ENCODE measurements at places on chromosomes 2 and 18. TPM values are rescaled to one million over a fixed set of nuclear protein-coding genes. Genes with fewer than 3 reads are reported as not detected.

GRCh38 chr2:122263746-122264145, 508.3 kb downstream of the TSN start:
- no peak for DNase-seq

DNA sequence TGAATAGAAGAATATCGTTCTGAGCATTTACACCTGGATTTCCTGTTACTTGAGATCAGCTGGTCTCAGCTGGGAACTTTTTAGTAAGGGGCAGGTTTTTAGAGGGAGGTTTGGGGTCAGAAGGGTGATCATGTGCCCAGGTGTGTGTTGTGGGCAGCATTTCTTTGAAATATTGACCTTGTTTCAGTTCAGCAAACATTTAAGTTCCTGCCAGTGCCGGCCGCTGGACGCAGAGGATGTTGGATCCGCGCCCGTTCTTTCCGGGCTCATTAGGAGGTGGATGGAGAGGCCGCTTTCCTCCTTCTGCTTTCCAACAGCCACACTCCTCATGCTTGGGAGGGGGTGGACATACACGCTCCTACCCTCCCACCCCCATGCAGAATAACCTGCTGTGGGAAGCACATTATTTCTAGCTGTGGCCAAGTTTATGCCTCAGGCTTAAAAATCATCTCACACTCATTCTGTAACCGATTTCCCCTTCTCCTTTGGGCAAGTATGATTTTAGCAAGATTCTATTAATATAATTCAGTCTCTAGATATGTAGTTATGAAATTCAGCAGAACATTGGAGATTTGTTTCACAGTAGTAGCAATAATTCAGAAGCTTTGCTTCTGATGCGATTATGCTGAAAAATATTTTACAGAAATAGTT, 131.4 kb downstream of the ZNF236 start:
- peak; percentile 94 for DNase-seq

DNA sequence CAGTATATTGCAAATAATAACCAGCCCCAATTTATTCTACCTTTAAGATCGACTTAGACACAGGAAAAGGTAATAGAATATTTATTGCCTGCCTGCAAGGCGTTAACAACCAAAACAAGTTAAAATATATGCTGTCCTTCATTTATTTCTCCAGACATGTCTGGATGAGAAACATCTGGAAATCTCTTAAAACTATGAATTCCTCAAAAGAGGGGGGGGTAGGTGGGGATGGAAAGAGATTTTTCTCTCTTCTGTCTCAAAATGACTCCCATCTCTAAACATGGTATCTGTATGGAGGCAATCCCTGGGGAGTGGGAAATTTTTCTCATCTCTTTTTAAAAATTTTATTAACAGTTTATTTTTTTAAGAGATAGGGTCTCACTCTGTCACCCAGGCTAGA, 113.0 kb downstream of the CDH2 start:
- DNase-seq, result no peak

GRCh38 chr2:33673937-33674336, 74.8 kb upstream of the FAM98A start:
- no peak for DNase-seq

DNA sequence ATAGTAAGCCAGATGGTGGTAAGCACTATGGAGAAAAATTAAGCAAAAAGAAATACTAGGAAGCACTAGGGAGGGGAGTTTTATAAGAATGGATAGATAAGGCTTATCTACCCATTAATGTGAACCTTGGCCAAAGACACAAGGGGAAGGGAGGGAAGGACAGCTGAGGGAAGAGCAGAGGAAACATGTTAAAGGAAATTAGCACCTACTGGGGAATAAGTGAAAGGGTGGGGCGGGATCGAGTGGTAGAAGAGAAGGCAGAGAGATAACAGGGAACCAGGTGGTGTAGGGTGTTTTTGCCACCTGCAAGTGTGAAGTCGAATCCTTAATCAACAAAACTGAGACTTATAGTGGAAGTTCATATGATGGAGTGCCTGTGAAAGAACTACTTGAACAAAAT, 1.7 kb downstream of the UNC80 start:
- no peak for DNase-seq

DNA sequence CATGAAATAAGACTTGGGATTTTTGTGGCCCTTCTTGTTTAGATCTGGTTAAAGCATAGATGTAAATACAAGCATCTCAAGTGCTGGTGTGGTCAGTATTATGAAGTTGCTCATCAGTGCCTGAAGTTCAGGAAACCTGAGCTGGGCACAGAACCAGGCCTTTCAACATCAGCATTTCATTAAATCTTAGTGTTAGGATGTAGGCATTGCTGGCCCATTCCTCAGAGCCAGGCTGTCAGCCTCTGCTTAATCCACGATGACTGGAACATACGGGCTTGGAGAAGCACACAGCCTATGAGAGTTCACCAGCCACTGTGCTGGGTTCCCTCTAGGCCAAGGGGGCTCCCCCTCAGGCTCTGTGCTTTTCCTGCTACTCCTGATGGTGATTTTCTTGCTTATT, 270.2 kb downstream of the EN1 start:
- no peak for DNase-seq

DNA sequence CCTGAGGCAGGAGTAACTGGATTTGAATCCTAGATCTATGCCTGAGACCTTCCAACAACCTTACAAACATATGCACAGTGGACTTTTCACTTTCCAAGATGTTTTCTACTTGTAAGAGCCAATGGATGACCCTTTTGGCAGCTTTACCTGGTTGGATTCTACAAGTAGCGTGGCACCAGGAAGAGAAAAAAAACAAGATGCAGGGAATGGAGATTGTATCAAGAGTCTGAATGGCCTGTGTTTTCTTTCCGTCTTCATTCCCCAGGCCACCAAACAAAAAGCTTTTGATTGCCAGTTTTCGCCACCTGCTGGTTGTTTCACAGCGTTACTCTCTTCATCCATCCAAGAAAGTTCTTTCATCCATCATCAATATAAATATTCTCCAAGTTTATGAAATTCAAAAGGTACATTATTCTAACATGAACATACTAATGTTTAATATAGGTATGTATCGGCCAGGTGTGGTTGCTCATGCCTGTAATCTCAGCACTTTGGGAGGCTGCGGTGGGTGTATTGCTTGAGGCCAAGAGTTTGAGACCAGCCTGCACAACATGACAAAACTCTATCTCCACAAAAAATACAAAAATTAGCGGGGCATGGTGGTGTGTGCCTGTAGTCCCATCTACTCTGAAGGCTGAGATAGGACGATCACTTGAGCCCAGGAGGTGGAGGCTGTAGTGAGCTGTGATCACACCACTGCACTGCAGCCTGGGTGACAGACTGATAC, 3.5 kb upstream of the BCL2 start:
- DNase-seq, result no peak

DNA sequence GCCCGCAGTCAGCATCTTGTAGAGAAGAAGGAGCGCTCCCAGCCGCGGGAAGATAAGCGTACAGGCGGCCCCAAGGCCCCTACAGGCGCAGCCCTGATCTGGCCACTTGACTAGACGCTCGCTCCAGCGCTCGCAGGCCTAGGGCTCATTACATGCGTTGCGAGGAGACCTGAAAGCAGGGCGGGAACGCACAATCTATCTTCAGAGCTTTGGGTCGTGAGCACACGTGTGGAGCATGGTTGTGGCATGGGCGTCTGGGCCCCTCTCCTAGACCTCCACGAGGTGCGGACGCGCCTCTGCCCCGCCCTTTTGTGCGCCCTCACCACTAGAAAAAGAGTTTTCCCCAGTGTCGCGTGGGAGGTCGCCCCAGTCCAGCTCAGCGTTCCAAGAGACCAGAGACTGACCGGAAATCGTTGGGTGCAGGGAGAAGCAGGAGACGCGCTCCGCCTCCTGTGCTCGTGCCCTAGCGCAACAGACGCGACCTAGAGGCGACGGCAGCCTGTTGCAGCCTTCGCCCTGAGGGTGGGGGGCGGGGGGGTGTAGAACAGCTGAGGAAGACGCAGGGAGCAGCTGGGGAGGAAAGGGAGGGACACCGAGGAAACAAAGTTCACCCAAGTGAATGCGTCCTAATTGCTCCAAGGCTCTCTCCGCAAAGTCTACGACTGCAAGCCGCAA, 12.6 kb downstream of the NR4A2 start:
- DNase-seq, result peak; percentile 79

- no peak for DNase-seq
These were observed 134.1 kb upstream of the CREB1 start for GRCh38 chr2:207395535-207396251.

DNA sequence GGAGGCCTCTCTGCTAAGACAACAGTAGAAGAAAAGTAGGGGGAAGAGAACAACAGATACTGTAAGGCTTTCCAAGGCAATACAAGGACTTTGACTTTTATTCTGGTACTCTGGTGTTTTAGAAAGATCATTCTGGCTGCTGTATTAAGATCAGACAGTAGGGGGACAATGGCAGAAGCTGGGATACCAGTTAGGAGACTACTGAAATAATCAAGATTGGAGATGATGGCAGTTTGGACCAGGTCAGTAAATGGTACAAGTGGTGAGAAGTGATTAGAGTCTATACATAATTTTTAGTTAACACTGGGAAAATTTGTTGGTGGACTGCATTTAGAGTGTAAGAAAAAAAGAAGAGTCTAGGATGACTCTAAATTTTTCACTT, 139.7 kb downstream of the ROCK1 start:
- DNase-seq, result no peak

- peak; percentile 90 for DNase-seq
These were observed at the start of gene BOK for GRCh38 chr2:241558532-241559322. BOK (plus strand) TSS chr2:241558745; CDS start chr2:241559484, 739 bp downstream.

GRCh38 chr2:209323738-209324137, 100.1 kb upstream of the MAP2 start:
- no peak for DNase-seq

DNA sequence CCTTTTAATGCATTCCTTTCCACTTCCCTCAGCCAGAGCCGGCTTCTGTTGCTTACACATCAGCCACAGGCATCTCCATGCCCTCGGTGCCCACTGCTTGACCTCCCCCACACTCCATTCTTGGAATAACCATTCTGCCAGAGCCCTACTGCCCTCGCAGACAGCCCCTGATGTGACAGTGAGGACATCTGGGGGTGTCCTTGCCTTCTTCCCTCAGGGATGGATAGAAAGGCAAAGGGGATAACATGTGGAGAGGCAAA, 6.4 kb upstream of the NPPC start:
- no peak for DNase-seq

GRCh38 chr2:207482630-207483029, 47.1 kb upstream of the CREB1 start:
- no peak for DNase-seq

DNA sequence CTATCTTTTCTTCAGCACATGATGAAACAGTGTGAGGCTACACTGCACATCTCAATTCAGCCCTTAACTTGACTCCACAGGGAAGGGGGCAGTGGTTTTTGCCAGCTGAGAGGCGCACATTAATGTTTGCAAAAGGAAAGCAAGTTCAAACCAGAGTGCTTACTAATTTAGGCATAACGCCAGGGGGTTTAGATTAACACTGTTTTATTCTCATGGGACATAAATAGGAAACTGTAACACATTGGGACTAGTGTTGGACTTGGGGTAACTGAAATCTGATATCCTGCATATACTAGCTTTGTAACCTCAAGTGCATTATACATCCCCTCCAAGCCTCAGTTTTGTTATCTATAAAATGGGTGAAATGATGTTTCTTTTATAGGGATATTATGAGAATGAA, 821.2 kb upstream of the ID2 start:
- no peak for DNase-seq

DNA sequence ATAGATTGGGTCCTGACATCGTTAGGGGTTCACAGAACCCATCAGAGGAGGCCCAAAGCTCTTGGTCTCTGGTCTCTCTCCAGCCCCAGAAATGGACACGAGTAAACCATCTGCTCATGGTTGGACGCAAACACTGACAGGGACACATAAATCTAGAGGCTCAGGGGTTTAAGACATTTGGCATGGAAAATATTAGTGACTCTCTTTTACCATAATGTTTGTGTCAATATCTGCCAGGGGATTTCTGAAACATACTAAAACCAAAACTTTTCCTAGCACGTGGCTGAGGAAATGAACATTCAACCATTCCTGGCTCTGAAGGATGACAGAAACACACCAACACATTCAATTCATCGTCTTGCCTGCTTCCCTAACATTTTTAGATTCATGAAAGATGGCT, 226.2 kb downstream of the SP3 start:
- DNase-seq, result no peak

GRCh38 chr2:20097889-20098714, 46.7 kb upstream of the LAPTM4A start:
- peak; percentile 82 for DNase-seq

- DNase-seq, result no peak
These were observed 129.2 kb downstream of the MYO1B start for GRCh38 chr2:191374366-191374765.

DNA sequence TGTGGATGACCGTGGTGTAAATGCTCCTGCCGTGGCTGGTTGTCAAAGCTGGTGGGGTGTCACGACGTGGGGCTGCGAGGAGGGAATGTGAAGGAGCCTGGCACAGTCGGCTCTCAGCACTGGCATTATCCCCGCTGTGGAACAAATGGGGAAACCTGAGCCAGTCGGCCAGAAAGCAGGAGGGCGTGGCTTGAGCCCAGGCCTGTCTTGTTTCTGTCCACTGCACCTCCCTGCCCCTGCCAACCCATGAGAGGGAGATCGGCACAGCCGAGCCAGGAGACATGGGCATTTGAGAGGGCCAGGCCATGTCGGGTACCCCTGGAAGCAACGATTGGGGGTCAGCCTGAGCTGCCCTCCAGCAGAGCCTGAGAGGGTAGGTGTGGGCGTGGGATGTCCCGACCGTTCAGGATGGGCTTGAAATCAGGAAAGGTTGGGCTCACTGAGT, 44.5 kb downstream of the PDIA6 start:
- DNase-seq, result no peak

DNA sequence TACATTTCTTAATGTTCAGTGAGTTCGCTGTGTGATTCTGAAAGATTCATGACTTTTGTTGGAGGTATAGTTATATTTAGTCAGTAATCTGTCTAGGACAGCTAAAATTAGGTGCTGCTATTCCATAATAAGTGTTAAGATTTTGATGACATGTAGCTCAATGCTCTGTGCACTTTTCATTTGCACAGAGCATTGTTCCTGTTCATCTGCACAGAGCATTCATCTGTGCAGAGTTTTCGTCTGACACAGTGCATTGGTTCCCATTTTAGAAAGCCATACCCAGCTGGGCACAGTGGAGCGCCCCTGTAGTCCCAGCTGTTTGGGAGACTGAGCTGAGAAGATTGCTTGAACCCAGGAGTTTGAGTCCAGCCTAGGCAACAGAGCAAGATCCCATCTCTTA, 8.6 kb downstream of the POLI start:
- no peak for DNase-seq

GRCh38 chr2:48397281-48397680, 132.7 kb upstream of the STON1 start:
- DNase-seq, result no peak

Gene TMEM198
- 0.68 TPM for total RNA-seq

Gene FMNL2
- 5.8 TPM for total RNA-seq

Gene TRABD2A
- 0.43 TPM for total RNA-seq

Gene HNMT
- total RNA-seq, result 55.2 TPM

Gene ADGRF3
- 0.15 TPM for total RNA-seq

Gene KCNF1
- total RNA-seq, result not detected

Gene TLX2
- not detected for total RNA-seq

Gene SLC9A4
- not detected for total RNA-seq

Gene DOK6
- total RNA-seq, result 2.9 TPM

Gene AQP12B
- total RNA-seq, result not detected

Gene NEU2
- not detected for total RNA-seq

Gene RSAD2
- total RNA-seq, result 0.95 TPM
